ENCODE measurements at places on chromosomes 4 and X.

DNA sequence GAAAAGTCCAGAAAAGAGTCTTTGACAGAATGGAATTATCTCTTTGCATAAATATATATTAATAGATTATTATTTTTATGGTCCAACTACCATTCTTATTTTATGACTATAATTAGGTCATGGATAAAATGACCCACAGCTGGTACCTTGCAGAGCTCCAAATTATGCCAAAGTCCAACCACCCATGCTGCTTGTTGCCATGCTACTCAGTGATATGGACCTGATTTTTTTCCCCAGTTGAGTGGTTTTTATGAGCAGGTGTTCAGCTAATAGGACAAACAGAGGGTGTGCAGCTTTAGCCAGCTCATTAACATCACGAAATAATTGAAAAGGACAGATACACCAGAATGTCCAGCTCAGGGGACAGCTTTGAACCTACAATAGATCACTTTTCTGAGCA, 9.7 kb downstream of the HOPX start:
- DNase-seq = no peak

GRCh38 chrX:152259150-152259549, 120.8 kb upstream of the MAGEA10 start:
- no peak for DNase-seq

GRCh38 chrX:119402588-119402987, 3.5 kb downstream of the SLC25A43 start:
- no peak for DNase-seq

GRCh38 chrX:19795307-19795706, 92.1 kb downstream of the SH3KBP1 start:
- DNase-seq = no peak

DNA sequence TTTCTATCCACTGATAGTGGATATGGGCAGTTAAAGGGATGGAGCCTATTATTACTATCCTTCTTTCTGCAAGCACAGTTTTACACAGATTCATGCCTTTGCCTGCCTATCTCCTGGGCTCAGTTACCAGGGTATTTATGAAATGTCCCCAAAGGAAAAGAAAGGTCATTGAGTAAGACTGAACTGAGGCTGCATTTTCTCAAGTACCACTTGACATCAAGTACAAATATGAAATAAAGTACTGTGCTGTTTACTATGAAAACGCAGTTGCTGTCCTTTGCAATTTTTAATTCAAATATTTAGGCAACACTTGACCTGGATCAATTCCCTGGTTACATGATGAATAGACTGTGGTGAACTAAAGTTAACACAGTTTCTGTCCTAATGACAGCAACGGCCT, 23.5 kb upstream of the SPANXN4 start:
- no peak for DNase-seq

GRCh38 chrX:152813206-152813605, 17.4 kb downstream of the CETN2 start:
- DNase-seq = no peak

GRCh38 chr4:103664436-103665075, 55.2 kb downstream of the TACR3 start:
- no peak for DNase-seq

GRCh38 chr4:22389240-22389870, 126.5 kb downstream of the ADGRA3 start:
- no peak for DNase-seq

GRCh38 chr4:100852326-100852725, 334.5 kb upstream of the EMCN start:
- no peak for DNase-seq

DNA sequence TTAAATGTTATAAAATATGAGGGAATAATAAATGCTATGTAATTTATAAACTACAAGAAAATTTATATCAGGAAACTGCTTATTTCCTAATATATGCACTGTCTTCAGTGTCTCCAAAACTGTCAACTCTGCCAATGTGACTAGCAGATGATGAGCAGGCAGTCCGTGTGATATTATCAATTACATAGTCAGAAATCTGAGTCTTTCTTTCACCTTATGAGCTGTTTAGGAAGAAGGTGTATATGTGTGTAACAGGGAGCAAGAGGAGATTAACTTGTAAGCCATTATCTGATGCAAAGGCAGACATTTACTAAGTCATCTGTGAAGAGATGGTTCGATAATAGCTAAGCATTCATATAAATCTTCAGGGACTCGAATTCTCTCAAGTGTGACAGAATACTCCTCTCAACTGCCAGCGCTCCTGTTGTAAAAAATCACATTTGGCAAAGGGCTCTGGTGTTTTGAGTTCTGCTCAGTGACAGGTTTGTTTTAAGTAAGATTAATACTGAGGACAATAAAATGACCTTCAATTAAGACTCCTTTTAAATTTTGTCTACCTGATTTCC, 79.7 kb downstream of the SNCA start:
- DNase-seq = no peak
